Activated CD4-positive, alpha-beta T cell treated with anti-CD3 and anti-CD28 coated beads for 4 hours (primary cell): ENCODE measurements at places on chromosomes 11 and 22.

- no peak for DNase-seq
Measured at GRCh38 chr11:28739489-28740280, 631.5 kb downstream of the METTL15 start.

DNA sequence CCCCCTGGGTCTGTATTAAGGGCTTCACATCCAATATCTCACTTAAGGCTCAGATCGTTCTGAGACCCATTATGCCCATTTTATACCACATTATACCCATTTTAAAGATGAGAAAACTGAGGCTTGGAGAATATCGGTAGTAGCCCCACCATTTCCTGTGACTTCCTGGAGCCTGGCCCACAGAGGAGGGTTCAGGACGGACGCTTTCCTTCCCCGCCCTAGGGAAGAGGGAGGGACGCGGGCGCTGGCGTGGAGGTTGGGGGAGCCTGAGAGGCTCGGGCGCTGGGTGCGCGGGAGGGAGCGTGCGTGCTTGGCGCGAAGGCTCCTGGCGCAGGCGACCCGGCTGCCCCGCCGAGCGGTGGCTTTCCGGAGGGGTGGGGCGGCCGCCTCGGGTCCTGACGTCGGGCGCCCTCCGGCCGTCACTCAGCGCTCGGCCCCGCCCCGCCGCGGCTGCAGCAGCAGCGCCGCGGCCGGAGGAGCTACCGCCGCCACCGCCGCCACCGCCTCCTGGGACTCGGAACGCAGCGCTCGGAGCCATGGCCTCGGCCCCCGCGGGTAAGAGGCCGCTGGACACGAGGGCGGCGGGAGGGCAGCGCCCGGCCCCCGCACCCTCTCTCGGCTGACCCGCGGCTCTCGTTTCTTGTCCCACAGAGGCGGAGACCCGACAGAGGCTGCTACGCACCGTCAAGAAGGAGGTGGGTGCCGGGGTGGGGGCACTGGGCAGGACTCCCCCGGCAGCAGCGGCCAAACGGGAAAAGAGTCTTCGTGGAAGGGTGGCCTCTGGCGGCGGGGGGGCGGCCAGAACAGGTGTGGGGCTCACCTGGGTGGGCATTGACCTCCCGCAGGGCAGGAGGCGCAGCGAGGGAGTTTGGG lies at the start of gene SGSM1:
Gene SGSM1 (plus strand): TSS at position 422 of the 873 bp plus-strand sequence. CDS start 115 bp downstream, at position 537.
- DNase-seq: peak; percentile 64

GRCh38 chr11:75507571-75507970 lies 18.2 kb downstream of the GDPD5 start:
- DNase-seq: no peak

- DNase-seq: no peak
Measured at GRCh38 chr11:69233744-69234570, 60.0 kb upstream of the MYEOV start.

GRCh38 chr22:20479612-20480196 lies 15.9 kb downstream of the KLHL22 start:
- DNase-seq: no peak

DNA sequence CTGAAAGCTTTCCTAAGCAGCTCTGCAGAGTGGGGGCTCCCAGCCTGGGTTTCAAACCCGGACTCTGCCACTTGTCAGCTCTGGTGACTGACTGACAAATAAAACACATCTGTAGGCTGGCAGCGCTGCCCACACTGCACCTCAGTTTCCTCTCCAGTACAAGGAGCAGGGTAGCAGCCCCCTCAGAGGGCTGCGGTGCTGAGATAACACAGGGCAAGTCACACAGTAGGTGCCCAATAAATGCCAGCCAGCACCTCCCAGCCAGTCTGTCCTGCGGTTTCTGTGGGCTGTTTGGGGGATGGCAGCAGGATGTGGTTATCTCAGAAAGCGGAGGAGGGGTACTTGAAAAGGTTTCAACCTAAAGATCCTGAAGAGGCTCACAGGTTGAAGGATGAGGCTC lies 1.5 kb downstream of the SYT12 start:
- DNase-seq: peak; percentile 52

- DNase-seq: no peak
Measured at GRCh38 chr11:110655967-110656366, 56.3 kb downstream of the ARHGAP20 start.

DNA sequence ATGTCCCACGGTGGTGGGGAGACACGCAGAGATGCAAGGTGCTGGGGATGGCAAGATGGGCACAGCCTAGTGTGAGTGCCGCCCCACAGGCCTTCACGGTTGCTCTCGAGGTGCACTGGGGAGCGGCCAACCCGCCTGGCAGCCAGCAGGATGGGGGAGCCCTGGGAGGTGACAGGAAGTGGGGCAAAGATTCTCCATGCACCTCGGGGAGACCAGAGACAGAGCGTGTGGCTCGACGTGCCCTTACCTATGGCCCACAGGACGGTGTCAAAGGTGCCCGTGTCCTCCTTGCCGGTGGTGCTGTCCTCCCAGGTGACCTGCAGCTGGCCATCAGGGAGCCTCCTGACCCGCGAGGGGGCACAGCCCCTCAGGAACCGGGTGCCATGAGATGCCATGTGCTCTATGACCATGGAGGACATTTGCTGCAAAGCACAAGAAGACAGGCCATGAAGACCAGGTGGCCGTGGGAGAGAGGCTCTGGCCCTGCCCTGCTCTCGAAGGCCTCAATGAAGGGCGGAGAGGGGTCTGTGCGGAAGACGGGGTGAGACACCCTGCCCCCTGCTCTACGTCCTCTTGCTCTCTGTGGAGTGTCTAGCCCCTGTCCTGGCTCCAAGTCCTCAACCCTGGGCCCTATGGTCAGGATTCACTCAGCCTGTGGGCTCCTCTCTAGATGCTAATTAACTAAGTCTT lies 40.6 kb upstream of the GNB1L start:
- no peak for DNase-seq

DNA sequence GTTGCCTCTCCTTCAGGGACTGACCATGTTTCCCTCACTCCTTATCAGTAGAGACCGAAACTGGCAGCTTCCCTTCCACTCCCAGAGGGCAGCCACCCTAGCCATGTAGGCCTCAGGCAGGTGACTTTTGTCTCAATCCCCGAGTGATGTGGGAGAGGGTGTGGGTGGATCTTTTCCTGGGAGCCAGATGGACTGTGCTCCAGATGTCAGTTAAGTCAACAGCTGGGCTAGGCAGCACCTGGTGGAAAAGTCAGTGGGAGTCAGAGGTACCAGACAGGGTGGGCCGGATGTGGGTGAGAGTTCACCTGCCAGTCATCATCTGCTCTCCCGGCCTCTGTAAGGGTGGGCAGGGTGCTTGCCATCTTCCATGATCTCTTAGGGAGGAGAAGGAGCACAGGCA lies 1.9 kb downstream of the BANF1 start:
- no peak for DNase-seq

DNA sequence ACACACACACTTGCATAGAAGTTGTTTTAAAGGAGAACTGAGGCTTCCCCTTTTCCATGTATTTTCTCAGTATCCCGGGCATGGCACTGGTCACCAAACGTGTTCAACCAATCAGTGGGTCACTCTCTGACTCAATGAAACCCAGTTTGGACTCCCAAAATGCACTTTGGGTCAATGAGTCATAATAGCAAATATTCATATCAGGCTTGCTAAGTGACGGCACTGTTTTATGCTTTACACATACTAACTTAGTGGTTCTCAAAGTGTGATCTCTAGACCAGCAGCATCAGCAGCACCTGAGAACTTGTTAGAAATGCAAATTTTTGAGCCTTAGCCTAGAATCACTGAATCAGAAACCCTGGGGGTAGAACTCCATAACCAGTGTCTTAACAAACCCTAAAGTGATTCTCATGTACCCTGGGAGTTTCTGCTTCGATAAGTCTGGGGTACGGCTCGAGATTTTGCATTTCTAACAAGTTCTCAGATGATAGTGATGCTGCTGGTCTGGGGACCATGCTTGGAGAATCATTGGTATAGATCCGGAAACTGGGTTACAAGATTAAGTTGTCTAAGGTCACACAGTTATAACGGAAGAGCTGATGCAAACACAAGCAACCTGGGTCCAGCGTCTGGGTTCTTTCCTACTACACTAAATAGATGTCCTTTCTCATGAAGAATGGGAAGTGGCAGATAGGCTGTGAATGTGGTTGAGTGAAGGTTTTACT lies 35.6 kb downstream of the ETS1 start:
- no peak for DNase-seq

- DNase-seq: no peak
Measured at GRCh38 chr11:101083335-101083734, 46.3 kb downstream of the PGR start.

GRCh38 chr22:44263547-44263946 lies 49.2 kb downstream of the SHISAL1 start:
- DNase-seq: no peak

GRCh38 chr11:11717064-11717725 lies 95.4 kb upstream of the GALNT18 start:
- no peak for DNase-seq

DNA sequence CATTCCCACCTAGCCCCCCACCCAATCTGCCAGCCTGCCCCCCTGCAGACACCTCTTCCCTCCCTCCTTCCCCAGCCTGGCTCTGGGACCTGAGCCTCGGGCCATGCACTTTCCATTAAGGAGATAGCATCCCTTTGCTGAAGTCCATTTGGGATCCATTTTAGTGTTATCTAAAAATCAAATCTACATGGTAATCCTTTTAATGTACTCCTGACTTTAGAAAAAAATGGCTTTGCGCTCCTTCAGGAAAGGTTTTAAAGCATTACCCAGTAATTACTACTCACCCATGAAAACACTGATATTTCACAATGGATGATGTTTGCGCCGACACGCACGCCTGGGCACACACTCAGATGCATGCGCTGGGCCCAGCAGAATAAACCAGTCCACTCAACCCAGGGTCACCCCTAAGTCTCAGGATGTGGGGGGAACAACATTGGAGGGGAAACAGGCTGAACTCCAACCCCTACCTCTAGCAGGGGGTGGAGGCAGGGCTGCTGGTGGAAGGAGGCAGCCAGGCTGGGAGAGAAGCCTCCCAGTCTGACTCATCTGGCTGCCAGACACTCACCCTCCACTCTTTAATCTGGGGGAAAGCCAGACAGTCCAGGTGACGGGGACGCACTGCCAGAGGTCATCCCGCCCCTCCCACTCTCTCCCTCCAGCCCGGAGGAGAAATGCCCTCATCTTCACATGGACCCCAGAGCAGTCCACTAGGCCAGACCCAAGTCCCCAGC lies 29.8 kb downstream of the LMO1 start:
- DNase-seq: no peak

DNA sequence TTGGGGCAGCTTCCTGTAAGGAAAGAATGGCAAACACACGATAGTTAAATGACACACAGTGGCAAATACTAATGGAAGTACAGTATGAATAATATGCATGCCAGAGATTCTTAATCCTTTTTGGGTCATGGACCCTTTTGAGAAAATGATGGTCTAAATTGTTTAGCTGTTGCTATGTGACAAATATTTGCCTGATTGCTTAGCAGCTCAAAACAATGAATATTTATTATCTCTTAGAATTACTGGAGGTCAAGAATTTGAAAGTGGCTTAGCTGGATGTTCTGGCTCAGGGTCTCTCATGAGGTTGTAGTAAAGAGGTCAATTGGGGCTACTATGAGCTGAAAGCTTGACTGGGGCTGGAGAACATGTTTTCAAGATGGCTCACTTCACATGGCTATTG lies 69.7 kb downstream of the FANCF start:
- no peak for DNase-seq

- no peak for DNase-seq
Measured at GRCh38 chr11:15145615-15146014, 30.9 kb downstream of the INSC start.

DNA sequence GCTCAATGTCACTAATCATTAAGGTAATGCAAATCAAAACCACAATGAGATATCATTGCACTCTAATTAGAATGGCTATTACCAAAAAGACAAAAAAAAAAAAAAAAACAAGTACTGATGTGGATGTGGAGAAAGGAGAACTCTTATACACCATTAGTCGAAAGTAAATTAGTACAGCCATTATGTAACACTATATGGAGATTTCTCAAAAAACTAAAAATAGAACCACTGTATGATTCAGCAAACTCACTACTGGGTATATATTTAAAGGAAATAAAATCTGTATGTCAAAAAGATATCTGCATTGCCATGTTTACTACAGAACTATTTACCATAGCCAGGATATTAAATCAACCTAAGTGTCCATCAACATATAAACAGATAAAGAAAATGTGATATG lies 265.4 kb upstream of the ARHGAP20 start:
- no peak for DNase-seq

DNA sequence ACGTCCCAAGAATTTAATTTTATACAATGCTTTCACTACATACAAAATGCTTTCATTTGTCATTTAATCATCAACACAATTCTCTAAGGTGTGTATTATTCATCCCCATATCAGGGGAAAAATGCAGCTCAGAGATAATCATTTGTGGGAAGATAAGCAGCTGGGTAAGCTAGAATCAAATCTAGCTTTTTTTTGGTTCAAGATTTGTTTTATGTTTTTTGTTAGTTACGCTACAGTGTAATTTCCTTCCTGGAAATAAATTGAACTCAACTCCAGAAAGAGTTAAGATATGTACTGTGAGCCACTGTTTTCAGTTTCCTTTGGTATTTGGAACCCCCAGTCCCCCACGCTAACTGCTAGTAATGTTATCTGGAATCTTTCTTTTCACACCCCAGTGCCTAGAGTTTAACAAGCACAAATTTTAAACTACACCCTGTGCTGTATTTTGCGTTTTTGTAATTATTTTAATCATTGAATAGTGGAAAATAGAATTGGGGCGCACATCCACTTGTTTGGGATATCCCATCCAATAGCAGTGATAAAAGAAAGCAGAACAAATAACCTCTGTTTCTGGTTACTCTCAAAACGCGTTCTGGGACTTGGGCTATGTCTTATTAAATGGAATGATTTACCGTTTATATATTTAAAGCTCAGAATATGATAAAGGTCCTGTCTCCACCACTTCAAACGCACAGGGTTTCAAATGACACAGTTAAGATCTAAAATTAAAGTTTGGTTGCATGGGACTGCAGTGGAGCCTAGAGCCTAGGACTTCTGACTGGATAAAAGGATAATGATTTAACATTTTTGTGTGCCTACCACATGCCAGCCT lies 2.1 kb upstream of the HSPA8 start:
- no peak for DNase-seq

GRCh38 chr11:17077240-17077519 lies 287 bp downstream of the RPS13 start:
- no peak for DNase-seq

DNA sequence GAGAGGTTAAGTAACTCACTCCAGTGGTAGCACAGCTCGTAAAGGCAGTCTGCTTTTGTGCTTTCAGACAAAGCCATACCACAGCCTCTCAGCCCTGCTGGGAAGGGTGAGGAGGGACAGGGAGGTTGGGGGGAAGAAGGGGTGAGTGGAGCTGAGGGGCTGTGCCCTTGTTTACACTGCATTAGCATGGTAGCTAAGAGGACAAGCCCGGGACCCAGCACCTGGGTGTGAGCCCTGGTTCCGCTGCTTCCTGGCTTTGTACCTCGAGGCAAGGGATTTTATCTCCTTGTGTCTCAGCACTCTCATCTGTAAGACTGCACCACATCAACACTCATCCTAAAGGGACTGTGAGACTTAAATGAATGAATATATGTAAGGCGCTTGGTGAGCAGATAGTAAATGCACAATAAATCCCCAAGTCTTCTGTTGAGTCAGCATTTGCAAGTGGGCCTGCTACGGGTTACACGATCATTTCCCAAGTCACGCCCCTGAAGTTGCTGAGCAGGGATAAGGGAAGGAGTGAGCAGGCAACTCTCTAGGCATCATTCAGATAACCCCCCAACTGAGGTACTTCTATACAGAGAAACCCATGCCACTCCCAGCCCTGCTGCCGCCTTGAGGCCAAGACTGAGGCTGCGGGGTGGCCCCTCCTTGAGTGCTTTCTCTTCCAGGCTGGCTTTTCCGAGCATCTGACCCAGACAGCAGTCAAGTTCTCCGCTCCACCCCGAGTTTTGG lies 7.5 kb downstream of the RASD2 start:
- no peak for DNase-seq
